ENCODE measurements at places on chromosomes 12 and 14.

GRCh38 chr14:75369506-75369905, 58.3 kb upstream of the JDP2 start:
- H3K36me3 ChIP-seq, result no peaks in the 10 kb centered on the region
- H3K4me3 ChIP-seq, result no peak overlapping the region
- H3K27ac ChIP-seq, result no peak overlapping the region
- ATAC-seq, result no peak

- H3K36me3 ChIP-seq, result no peaks in the 10 kb centered on the region
- no peaks in the 10 kb centered on the region for H3K4me1 ChIP-seq
- H3K27ac ChIP-seq, result no peak overlapping the region
- H3K27me3 ChIP-seq, result no peaks in the 10 kb centered on the region
- no peak for ATAC-seq
Measured at GRCh38 chr12:127984386-127985055, 282.4 kb upstream of the TMEM132C start.

GRCh38 chr12:131057211-131057721, 103.6 kb downstream of the ADGRD1 start:
- no peaks in the 10 kb centered on the region for H3K36me3 ChIP-seq
- no peak overlapping the region for H3K27ac ChIP-seq
- no peak for ATAC-seq
- peaks cover 65% of the 10 kb centered on the region for H3K27me3 ChIP-seq
- H3K4me3 ChIP-seq, result no peak overlapping the region
- H3K4me1 ChIP-seq, result no peaks in the 10 kb centered on the region

GRCh38 chr12:123050913-123051312, 70.4 kb downstream of the ARL6IP4 start:
- no peaks in the 10 kb centered on the region for H3K36me3 ChIP-seq
- H3K27ac ChIP-seq, result no peak overlapping the region
- no peak overlapping the region for H3K4me3 ChIP-seq
- H3K4me1 ChIP-seq, result peaks cover 5% of the 10 kb centered on the region
- no peaks in the 10 kb centered on the region for H3K27me3 ChIP-seq
- no peak for ATAC-seq

- H3K4me3 ChIP-seq, result no peak overlapping the region
- no peak overlapping the region for H3K27ac ChIP-seq
- ATAC-seq, result no peak
- H3K36me3 ChIP-seq, result peaks cover 70% of the 10 kb centered on the region
- no peaks in the 10 kb centered on the region for H3K27me3 ChIP-seq
- H3K4me1 ChIP-seq, result no peaks in the 10 kb centered on the region
Measured at GRCh38 chr12:124422570-124423523, 128.0 kb downstream of the RFLNA start.

- peaks cover 33% of the 10 kb centered on the region for H3K27me3 ChIP-seq
- H3K27ac ChIP-seq, result no peak overlapping the region
- no peak for ATAC-seq
- no peak overlapping the region for H3K4me3 ChIP-seq
- no peaks in the 10 kb centered on the region for H3K4me1 ChIP-seq
Measured at GRCh38 chr12:5511256-5511643, 79.3 kb downstream of the NTF3 start.

GRCh38 chr14:58104808-58105207, 47.2 kb downstream of the ARMH4 start:
- H3K36me3 ChIP-seq, result no peaks in the 10 kb centered on the region
- peaks cover 8% of the 10 kb centered on the region for H3K27me3 ChIP-seq
- no peak overlapping the region for H3K27ac ChIP-seq
- H3K4me3 ChIP-seq, result no peak overlapping the region
- H3K4me1 ChIP-seq, result no peaks in the 10 kb centered on the region

DNA sequence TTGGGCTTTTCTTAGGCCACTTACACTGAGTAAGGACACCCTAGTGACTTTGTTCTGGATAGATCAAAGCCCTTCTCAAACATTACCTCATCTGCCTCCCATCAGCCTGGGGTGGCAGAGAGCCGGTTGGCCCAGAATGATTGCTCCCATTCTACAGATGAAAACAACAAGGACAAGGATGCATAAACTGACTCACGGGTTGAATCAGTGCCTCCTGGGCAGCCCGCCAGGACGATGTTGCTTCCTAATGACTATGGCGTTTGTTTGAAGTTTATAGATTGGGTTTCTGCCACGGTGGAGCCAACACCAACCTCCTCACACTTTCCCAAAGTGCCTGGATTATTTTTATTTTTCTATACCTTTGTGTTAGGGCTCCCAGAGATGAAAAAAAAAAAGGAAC, 3.6 kb upstream of the VRK1 start:
- peaks cover 8% of the 10 kb centered on the region for H3K4me1 ChIP-seq
- H3K36me3 ChIP-seq, result no peaks in the 10 kb centered on the region
- no peak overlapping the region for H3K27ac ChIP-seq
- no peaks in the 10 kb centered on the region for H3K27me3 ChIP-seq
- ATAC-seq, result no peak
- H3K4me3 ChIP-seq, result no peak overlapping the region

GRCh38 chr12:101697930-101698799, 725 bp downstream of the CHPT1 start:
- H3K4me1 ChIP-seq, result peaks cover 64% of the 10 kb centered on the region
- peak; percentile 63 for ATAC-seq
- H3K27ac ChIP-seq, result peak overlapping the region; percentile 94
- no peaks in the 10 kb centered on the region for H3K27me3 ChIP-seq
- H3K36me3 ChIP-seq, result peaks cover 5% of the 10 kb centered on the region
- peak overlapping the region; percentile 88 for H3K4me3 ChIP-seq

- H3K4me1 ChIP-seq, result no peaks in the 10 kb centered on the region
- H3K27me3 ChIP-seq, result peaks cover 20% of the 10 kb centered on the region
- peak; percentile 24 for ATAC-seq
- H3K4me3 ChIP-seq, result no peak overlapping the region
Measured at GRCh38 chr14:36069535-36069900, 107.0 kb downstream of the PTCSC3 start.

GRCh38 chr12:84222841-84223240, 689.8 kb downstream of the SLC6A15 start:
- no peak overlapping the region for H3K4me3 ChIP-seq
- H3K4me1 ChIP-seq, result no peaks in the 10 kb centered on the region
- H3K27me3 ChIP-seq, result no peaks in the 10 kb centered on the region
- ATAC-seq, result no peak
- H3K27ac ChIP-seq, result no peak overlapping the region

- H3K4me3 ChIP-seq, result no peak within 1 kb of the TSS
- no peak for ATAC-seq
- no peaks in the 10 kb centered on the region for H3K4me1 ChIP-seq
- H3K36me3 ChIP-seq, result no peaks in the 10 kb centered on the region
- peaks cover 9% of the 10 kb centered on the region for H3K27me3 ChIP-seq
- no peak within 1 kb of the TSS for H3K27ac ChIP-seq
Measured at GRCh38 chr14:81400202-81400678, at the start of gene STON2. TSS of gene STON2 (minus strand) at chr14:81400324. CDS start at chr14:81398382, 1,942 bp downstream.

GRCh38 chr12:119369907-119370546, 35.5 kb downstream of the CCDC60 start:
- H3K4me3 ChIP-seq, result no peak overlapping the region
- no peak overlapping the region for H3K27ac ChIP-seq
- no peak for ATAC-seq
- peaks cover 7% of the 10 kb centered on the region for H3K4me1 ChIP-seq
- peaks cover 19% of the 10 kb centered on the region for H3K27me3 ChIP-seq

DNA sequence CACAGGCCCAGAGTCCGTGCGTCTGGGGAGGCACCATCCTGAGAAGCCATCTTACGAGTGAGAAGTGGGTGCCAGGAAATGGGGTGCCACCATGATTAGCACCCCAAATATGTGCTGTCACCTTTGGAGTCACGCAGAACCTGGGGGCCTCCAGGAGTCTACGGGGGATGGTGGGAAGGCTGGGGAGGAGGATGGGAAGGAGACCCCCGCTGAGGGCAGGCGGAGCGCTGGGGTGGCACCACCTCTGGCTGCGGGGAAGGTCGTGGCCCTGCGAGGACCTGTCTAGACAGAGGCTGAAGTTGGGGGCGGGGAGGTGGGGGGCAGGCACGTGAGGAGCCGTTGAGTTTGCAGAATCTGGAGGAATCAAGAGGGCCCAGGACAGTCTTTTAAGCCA, 42.6 kb upstream of the FBRSL1 start:
- peaks cover 80% of the 10 kb centered on the region for H3K4me1 ChIP-seq
- H3K27ac ChIP-seq, result peak overlapping the region; percentile 56
- no peak overlapping the region for H3K4me3 ChIP-seq
- H3K36me3 ChIP-seq, result no peaks in the 10 kb centered on the region

GRCh38 chr14:52313462-52313861, 650 bp upstream of the PTGER2 start:
- ATAC-seq, result no peak
- H3K4me1 ChIP-seq, result peaks cover 40% of the 10 kb centered on the region
- H3K4me3 ChIP-seq, result peak overlapping the region; percentile 83
- H3K27me3 ChIP-seq, result peaks cover 49% of the 10 kb centered on the region

GRCh38 chr14:75334549-75335051, 56.0 kb downstream of the FOS start:
- H3K27me3 ChIP-seq, result peaks cover 20% of the 10 kb centered on the region
- no peaks in the 10 kb centered on the region for H3K36me3 ChIP-seq
- peak overlapping the region; percentile 79 for H3K27ac ChIP-seq
- peak; percentile 7 for ATAC-seq
- peaks cover 27% of the 10 kb centered on the region for H3K4me1 ChIP-seq
- peak overlapping the region; percentile 64 for H3K4me3 ChIP-seq

DNA sequence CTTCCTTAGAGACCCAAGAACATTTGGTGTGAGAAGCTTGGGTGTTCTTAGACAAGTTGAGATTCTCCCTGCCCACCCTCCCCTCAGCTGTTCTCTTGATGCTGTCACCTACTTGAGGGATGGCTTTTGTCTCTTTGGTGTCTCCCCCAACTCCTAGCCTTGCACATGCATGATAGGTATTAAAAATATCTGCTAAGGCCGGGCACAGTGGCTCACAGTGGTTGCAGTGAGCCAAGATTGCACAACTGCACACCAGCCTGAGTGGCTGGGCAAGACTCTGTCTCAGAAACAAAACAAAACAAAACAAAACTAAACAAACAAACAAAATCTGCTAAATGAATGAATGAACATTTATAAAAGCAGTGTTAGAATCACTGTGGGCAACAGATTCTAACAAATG, 261.1 kb downstream of the AKAP6 start:
- H3K27me3 ChIP-seq, result no peaks in the 10 kb centered on the region
- H3K36me3 ChIP-seq, result no peaks in the 10 kb centered on the region
- H3K27ac ChIP-seq, result no peak overlapping the region
- no peaks in the 10 kb centered on the region for H3K4me1 ChIP-seq
- no peak for ATAC-seq

GRCh38 chr12:21129906-21130305, 1.1 kb upstream of the SLCO1B1 start:
- no peak overlapping the region for H3K27ac ChIP-seq
- H3K4me1 ChIP-seq, result no peaks in the 10 kb centered on the region
- H3K27me3 ChIP-seq, result no peaks in the 10 kb centered on the region
- no peaks in the 10 kb centered on the region for H3K36me3 ChIP-seq
- H3K4me3 ChIP-seq, result no peak overlapping the region
- ATAC-seq, result no peak

DNA sequence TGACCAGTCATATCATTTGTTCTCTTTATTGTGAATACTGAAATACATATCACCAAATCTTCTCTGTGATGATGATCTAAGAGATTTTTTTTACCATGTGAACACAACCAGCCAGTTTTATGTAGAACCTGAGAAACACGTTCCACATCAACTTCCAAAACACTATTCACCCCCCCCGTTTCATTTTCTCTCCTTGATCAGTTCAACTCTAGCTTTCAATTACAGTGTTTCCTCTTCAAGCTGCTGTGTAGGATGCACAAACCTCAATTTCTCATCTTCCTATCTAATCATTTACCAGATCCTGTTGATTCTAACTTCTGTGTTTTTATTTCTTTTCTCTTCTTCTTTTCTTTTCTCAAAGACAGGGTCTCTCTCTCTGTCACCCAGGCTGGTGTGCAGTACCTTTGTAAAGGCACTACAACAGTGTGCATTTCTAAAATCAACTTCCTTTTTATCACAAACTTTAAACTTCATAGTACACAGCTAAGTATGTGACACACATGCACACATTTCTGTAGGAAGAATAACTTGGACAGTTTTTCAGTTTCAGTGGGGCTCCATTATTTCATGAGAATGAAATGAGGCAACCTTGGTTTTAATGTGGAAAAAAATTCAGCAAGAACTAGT, 149.9 kb upstream of the FBXO33 start:
- ATAC-seq, result no peak
- H3K4me3 ChIP-seq, result no peak overlapping the region
- H3K27ac ChIP-seq, result no peak overlapping the region
- no peaks in the 10 kb centered on the region for H3K27me3 ChIP-seq
- no peaks in the 10 kb centered on the region for H3K4me1 ChIP-seq

DNA sequence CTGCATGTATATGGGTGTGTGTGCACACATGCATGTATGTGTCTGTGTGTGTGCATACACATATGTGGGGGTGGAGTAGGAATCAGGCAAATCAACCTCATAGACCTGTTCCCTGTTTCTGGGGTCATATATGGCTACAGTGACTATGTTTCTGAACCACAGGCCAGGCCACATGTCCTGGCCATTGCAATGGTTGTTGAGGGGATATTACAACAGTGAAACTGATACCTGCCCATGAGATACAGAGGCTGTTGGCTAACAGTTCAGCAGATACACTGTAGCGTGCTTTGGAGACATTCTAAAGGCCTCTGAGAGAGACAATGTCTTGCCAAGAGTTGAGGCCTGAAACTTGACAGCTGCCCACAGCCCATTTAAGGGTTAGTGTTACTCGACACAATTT, 47.3 kb upstream of the FOS start:
- H3K4me3 ChIP-seq, result no peak overlapping the region
- no peak for ATAC-seq
- H3K36me3 ChIP-seq, result no peaks in the 10 kb centered on the region
- peaks cover 33% of the 10 kb centered on the region for H3K4me1 ChIP-seq

GRCh38 chr12:13208533-13209435, 12.3 kb downstream of the EMP1 start:
- H3K27ac ChIP-seq, result no peak overlapping the region
- H3K27me3 ChIP-seq, result peaks cover 37% of the 10 kb centered on the region
- no peak overlapping the region for H3K4me3 ChIP-seq
- no peaks in the 10 kb centered on the region for H3K36me3 ChIP-seq
- ATAC-seq, result no peak

DNA sequence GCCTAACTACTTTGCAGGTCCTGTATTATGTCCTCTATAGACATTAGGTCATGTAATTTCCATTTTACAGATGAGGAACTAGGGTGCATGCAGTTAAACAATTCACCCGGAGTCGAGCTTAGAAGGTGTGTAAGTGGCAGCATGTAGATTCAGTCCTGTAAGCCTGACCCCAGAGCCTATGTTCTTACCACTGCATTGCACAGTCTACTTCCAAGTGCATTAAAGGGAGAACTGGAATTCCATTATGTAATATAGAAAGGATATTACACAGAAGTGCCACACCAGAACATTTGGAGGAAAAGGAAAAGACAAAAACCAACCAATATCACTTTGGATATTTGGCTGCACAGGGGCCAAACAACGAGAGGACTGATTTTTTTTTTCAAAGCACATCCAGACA, 1.2 kb downstream of the GLT8D2 start:
- H3K27ac ChIP-seq, result no peak overlapping the region
- H3K36me3 ChIP-seq, result no peaks in the 10 kb centered on the region
- H3K27me3 ChIP-seq, result peaks cover 36% of the 10 kb centered on the region
- no peak overlapping the region for H3K4me3 ChIP-seq
- no peak for ATAC-seq
- peaks cover 12% of the 10 kb centered on the region for H3K4me1 ChIP-seq

GRCh38 chr14:36657399-36658122, 4.1 kb upstream of the PAX9 start:
- no peak overlapping the region for H3K4me3 ChIP-seq
- H3K27ac ChIP-seq, result no peak overlapping the region
- peaks cover 96% of the 10 kb centered on the region for H3K27me3 ChIP-seq
- H3K36me3 ChIP-seq, result no peaks in the 10 kb centered on the region
- ATAC-seq, result no peak
